ENCODE measurements at places on chromosomes 2 and 18.

- no peak for DNase-seq
These were observed 22.9 kb upstream of the DARS1 start for GRCh38 chr2:136008205-136008865.

- no peak for DNase-seq
These were observed 41.0 kb downstream of the FHOD3 start for GRCh38 chr18:36338403-36338933.

- no peak for DNase-seq
These were observed 2.0 kb downstream of the CSRNP3 start for GRCh38 chr2:165471349-165471950.

GRCh38 chr18:45723567-45724355 lies at the start of gene SLC14A1:
Gene SLC14A1, plus strand, starts transcription at chr18:45724181. Its CDS starts 6,140 bp downstream, at chr18:45730321.
- DNase-seq, result no peak

GRCh38 chr2:209387389-209387788 lies 36.5 kb upstream of the MAP2 start:
- DNase-seq, result no peak

DNA sequence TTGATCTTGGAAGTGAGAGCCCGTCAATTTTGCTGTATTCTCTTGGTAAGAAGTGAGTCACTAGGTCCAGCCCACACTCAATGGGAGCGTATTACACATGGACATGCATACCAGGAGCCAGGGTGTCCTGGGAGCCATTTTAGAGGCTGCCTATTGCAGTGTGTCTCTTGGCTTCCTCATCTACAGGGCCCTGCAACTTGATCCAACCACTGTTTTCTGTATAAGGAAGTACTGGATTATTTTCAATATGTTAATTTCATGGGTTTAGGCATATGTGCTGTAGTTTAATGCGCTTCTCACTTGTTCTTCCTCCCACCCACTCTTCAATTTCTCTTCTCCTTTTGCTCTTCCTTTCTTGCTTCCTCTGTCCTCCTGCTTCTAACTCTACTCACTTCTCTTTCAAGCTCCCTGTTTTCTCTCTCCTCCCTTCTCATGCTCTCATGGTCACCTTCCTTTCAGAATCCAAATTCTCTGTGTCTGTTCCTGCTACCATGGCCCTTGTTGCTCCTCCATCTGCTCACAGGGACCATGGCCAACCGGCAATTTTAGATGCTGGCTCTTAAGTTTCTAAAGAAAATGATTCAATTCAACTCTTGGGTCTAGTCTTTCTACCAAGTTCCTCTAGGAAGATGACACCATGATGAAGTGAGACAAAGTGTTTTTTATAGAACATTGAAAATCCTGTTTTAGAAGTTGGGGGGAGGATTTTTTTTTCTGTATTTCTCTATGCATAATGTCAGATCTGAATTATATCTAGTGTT lies 152.0 kb upstream of the ZEB2 start:
- DNase-seq, result no peak

DNA sequence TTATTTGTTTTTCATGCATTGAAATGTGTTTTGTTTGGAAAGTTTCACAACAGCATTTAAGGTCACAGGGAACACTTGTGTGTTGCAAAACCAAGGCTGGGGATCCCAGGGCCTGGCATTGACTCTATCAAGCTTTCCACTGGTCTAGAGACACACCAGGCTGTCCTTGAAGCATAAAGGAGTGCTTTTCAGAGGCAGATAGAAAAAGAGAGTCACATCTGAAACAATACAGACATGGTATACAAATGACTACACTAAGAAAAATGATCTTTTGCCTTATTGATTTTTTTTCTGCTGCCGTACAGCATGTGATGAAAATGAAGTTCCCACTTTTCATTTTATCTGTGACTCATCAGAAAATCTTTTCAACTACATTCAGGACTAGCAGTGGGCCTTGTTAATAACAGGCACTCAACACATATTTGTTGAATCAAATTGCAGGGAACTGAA lies 61.9 kb upstream of the ZCCHC2 start:
- DNase-seq, result no peak

GRCh38 chr18:58593938-58594337 lies 35.0 kb downstream of the ALPK2 start:
- DNase-seq, result no peak

- no peak for DNase-seq
These were observed 137.7 kb upstream of the HDAC4 start for GRCh38 chr2:239538357-239539052.

DNA sequence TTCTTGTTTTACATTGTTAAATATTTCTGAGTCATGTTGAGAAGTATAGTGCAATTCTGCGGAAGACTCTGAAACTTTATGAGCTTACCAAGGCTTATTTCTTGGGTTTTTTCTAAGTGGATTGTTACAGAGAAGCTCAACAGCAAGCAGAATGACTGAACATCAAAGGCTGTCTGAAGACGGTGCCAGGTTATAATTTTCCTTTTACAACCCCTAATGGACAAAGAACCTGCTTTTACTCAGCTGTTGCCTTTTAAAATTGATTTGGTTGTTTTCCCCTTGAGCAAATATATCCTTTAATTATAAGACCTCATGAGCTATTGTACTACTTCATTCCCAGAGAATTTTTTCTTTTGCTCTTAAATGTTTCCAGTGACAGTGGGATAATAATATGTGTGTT lies 41.6 kb downstream of the LAMA3 start:
- DNase-seq, result no peak

- no peak for DNase-seq
These were observed 137.8 kb downstream of the LAMA3 start for GRCh38 chr18:23826850-23827620.

- no peak for DNase-seq
These were observed 69.1 kb downstream of the LRRFIP1 start for GRCh38 chr2:237696461-237696860.

DNA sequence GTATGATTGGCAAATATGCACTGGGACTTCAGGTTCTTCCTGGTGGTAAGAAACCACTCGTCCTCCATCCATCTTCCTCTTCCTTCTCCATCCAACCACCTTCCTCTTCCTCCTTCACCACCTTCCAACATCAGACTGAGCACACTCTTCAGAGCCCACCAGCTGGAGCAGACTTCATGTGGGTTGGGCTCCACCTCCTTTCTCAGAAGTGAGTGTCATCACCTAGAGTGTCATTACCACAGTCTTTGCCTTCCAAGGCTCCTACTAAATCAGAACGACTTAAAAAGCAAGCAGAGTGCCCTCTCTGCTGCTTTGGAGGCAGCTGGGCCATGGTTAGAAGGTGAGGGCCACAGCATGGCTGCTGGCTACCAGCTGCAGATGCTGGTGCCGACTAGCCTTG lies 171.6 kb downstream of the SH3RF3 start:
- no peak for DNase-seq

- no peak for DNase-seq
These were observed 82.4 kb downstream of the RTN4 start for GRCh38 chr2:54967759-54968365.

GRCh38 chr2:236853585-236854051 lies 232.1 kb upstream of the COPS8 start:
- DNase-seq, result no peak

- DNase-seq, result no peak
These were observed 16.5 kb upstream of the GBX2 start for GRCh38 chr2:236184701-236185100.

DNA sequence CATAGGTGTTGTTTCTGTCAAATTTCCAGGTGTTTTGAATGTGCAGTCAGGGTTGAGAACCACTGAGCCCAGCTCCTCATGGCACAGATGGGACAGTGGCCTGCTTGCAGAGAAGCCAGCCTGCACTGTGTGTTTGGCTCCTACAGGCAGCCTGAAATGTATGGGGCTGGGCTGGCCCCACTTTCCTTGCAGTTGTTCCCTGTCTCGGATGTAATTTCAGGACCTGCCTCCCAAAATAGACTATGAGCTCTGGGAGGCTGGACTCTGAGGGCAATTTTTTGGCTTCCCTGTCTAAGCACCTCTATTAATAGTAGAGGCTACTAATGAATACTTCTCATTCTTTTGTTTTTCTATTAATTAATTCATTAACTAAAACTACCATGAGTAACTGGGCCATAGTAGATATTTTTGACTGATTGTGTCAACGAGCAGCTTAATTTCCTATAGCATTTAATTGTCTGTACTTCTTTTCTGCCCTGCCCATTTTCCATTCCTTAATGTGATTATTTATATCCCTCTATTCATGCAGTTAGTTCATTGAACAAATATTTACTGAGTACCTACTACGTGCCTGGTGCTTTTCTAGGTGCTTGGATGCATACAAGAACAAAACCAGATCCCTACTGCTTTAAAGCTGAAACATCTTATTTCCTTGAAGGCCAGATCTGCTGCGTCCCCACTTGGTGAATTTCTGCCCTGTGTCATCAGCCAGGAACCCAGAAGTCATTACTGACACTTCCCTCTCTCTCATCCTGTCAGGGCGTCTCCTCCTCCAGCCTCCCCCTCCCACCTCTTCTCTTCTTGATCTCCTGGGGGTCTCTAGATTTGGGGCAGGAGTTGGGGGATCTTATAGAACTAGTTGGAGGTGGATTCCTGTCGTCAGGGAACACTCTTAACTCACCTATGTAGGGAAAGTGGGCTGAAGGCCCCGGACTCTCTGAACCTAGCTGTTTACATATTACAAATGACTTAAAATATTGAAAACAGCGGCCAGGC lies 16.3 kb downstream of the DYSF start:
- DNase-seq, result no peak

- DNase-seq, result no peak
These were observed 10.1 kb downstream of the UGP2 start for GRCh38 chr2:63851691-63852311.

- no peak for DNase-seq
These were observed 170.7 kb downstream of the DIS3L2 start for GRCh38 chr2:232132181-232132580.

- DNase-seq, result no peak
These were observed 83.4 kb downstream of the XDH start for GRCh38 chr2:31331156-31331555.

DNA sequence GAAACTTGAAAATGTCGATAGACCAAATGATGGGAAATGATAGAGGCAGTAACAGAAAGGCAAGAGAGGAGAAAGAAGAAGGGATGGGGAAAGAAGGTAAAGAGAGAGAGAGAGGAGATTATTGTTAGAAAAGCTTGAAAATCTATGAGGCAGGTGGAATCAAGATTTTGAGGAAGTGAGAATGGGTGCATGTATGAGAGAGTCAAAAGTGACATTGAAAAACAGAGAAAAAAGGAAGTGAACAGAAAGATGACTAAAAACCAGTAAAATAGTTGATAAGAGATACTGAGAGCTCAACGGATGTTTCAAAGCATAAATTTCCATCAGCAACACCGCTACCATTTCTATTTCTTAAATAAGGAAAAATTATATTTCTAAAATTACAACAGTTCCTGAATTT lies 327.4 kb upstream of the CWC22 start:
- DNase-seq, result no peak

- no peak for DNase-seq
These were observed 51.7 kb upstream of the CCDC85A start for GRCh38 chr2:56132138-56132537.

DNA sequence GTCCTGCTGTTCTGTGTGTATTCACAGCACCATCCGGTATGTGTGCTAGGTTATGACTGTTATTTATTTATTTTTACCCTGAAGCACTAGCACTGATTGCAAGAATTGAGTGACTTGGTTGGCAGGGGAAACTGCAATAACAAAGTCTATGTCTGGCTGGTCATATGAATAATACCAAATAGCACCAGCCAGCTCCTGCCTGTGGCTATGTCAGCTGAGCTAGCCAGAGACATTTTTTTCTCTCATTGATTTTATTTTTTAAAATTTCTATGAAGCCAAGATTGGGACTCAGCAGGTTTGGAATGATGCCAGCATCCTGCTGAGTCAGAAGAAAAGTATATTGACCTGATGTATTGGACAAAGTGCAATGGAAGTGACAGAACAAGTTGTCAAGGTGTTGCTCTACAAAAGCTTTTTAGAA lies 188.5 kb upstream of the CDH2 start:
- DNase-seq, result peak; percentile 29

DNA sequence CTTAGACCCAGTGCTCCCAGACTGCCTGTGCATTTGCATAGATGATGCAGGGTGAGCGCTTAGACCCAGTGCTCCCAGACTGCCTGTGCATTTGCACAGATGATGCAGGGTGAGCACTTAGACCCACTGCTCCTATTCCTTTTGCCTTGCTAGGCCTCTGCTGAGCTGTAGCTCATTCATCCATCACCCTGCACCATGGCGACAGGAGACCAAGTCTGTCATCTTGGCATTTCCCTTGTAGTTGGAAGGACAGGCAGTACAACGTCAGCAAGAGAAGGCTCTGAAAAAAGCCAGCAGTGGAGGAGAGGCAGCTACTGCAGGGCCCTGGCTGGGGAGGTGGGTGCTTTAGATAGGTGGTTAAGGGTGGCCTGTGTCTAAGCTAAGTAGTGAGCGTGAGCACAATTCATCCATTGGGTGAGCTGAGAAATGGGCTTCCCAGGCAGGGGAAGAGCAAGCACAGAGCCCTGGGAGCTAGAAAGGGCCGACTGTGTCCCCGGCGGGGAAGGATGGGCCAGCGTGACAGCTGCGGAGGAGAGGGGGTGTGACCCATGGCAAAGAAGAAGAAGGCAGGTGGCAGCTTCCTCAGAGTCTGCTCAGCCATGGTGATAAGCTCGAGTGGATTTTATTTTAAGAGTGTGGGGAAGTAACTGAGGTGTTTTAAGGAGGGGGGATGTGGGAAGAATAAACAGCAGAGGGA lies 108.8 kb downstream of the LPIN1 start:
- DNase-seq, result no peak

- DNase-seq, result no peak
These were observed 13.3 kb upstream of the RAB17 start for GRCh38 chr2:237603718-237604362.

DNA sequence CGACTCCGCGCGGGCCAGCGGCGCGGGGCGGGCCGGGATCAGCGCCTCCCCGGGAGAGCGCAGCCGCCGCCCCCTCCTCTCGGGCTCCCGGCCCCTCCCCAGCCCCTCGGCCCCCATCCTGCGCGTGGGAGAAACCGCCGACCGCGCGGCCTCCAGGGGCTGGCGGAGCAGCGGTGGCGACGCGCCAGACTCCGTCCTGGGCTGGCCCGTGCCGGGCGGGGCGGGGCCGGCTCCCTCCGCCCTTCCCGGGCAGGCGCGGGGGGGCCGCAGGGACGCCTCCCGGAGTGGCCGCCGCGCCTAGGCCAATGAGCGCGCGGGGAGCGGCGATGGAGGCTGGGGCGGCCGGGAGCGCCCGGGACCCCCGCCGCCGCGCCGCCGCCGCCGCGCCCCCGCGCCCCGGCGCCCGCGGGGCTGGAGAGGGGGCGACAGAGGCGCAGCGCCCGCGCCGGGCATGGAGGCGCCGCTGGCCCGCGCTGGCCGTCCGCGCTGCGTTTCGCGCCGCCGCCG lies 49.1 kb downstream of the KCNIP3 start:
- no peak for DNase-seq

- no peak for DNase-seq
These were observed 34.6 kb upstream of the C1GALT1C1L start for GRCh38 chr2:43710866-43711265.

DNA sequence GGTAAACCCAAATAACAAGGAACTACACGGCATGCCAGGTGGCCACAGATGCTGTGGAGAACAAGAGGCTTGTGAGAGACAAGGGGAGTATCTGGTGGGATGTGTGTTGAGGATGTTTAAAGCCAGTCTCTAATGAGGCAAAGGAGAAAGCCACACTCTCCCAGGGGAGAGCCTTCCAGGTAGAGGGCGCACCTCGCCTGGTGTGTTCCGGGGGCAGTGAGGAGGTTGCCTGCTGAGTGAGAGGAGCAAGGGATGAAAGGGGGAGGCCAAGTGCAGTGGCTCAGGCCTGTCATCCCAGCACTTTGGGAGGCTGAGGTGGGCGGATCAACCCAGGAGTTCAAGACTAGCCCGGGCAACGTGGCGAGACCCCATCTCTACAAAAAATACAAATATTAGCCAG lies 16.2 kb downstream of the SAG start:
- no peak for DNase-seq

GRCh38 chr2:57278451-57278850 lies 768.2 kb upstream of the VRK2 start:
- DNase-seq, result no peak

- DNase-seq, result no peak
These were observed 36.8 kb upstream of the BZW1 start for GRCh38 chr2:200774920-200775319.
